ENCODE measurements at places on chromosomes 7 and 10.

- DNase-seq: no peak
Observed at GRCh38 chr7:133934262-133934976, 192.7 kb upstream of the LRGUK start.

DNA sequence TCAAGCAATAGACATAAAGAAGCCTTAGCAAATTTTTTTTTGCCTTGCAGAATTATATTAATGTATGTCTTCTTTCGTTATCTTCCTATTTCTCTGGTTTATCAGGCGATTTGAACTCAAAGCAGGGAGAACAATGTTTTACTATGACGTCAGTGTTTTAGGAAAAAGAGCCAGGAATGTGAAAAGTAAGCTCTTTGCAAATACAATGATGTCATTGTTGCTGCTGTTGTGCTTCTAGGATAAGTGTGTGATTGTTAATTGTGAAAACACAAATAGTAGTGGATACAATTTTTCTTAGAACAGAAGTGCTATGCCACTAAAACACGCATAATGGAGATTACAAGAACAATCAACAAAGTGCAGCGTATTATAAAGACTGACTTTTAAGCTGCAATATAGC lies 9.5 kb upstream of the AUTS2 start:
- DNase-seq: no peak

DNA sequence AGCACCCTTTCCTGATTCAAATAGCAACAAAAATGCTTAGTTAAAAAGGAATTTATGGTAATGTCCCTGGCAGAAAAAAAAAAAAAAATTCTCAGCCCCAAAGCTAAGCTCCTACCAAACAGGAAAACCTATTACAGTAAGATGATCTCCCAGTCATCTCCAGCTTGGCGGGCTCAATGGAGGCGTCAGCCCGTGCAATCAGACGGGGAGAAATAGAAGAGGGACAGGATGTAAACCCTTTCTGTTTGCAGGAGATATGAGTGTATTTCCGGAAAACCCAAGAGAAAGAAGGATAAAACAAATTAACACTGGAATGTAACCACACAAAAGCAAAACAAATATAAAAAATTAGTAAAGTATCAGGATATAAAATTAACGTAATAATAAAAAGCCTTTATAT lies 242.8 kb downstream of the TCERG1L start:
- peak; percentile 7 for DNase-seq

- no peak for DNase-seq
Observed at GRCh38 chr7:75878312-75878768, 494 bp upstream of the RHBDD2 start.

DNA sequence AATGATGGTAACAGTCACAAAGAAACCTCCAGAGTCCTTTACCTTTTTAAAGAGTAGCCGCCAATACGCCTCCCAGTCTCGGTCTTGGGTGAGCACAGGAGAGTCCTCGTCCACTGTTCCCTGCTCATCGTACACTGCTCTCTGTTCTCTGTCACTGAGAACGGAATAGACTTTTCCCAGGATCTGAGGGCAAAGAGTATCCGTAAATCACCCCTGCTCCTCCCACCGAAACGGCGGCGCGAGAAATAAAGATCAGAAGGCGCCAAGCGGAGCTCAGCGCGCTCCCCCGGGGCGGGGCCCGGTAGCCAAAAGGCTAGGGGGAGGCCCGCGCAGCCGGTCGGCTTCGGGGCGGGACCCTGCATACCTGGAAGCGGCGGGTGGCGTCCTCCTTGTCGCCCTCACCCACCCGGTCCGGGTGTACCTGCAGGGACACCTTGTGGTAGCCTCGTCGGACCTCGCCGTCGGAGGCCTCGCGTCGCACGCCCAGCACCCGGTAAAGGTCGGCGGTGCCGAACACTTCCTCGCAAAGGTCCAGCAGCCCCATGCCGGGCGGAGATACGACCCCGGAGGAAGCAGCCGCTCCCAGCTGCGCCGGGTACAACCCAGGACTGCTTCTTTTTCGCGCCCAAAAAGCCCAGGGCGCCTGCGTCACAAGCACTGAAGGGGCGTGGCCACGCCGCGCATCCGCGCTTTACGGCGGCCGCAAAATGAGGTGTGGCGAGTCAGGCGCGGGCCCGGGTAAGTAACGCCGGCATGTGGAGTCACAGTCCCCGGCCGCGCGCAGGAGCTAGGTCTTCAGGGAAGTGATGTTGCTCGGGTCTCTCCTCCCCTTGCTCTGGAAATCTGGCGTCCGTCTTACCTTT lies at the start of gene DNAJC9:
DNAJC9 (minus strand) TSS at position 610 of the 863 bp plus-strand sequence; CDS start at position 544, 66 bp downstream.
- peak; percentile 99 for DNase-seq

DNA sequence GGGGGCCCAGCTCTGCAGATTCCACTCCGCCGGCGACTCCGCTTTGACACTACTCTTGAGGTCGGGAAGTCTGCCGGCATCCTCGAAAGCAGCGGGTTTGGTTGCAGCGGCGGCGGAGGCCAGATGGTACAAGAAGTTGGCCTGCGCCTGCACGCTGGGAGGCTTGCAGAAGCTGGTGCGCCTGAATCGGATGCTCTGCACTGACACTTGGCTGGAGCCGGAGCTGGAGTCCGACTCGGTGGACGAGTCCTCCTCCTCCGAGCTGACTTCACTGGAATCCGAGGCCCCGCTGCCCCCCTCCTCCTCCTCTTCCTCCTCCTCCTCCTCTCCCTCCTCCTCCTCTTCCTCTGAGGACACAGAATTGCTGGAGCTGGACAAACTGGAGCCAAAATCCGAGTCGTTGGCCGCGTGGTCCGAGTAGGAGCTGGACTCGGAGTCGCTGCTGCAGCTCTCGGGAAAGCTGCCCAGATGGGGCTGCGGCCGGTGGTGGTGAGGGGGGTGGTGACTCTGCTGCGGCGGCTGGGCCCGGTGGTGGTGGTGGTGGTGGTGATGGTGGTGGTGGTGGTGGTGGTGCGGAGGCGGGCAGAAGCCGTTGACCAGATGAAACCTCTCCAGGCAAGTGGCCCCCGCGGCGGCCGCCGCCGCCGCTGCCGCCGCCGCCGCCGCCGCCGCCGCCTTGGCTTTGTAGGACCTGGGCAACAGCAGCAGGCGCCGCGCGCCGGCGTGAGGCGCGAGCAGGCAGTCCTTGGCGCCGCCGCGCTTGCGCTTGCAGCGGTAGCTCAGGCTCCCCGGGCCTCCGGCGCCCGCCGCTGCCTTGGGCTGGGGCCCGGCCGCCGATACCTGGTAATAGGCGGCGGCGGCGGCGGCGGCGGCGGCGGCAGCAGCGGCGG lies 9.0 kb downstream of the SKIDA1 start:
- DNase-seq: peak; percentile 87

GRCh38 chr7:87875151-87876039 lies 765 bp downstream of the SLC25A40 start:
- peak; percentile 62 for DNase-seq

DNA sequence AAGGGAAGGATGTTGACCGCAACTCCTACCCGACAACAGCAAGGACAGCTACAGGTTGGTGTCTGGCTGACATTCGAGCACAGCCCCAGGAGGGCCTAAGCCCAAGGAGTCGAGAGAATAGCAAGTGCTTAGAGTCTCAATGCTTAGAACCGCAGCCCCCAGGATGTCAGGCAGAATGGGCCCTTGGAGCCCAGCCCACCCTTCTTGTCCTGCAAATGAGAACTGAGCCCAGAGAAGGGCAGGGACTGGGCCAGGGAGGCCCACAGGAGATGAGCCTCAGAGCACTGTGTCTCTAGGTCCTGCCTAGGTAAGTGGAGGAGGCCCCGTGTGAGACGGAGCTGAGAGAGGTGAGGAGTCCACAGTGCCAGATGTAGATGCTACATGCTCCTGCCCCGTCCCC lies 173.3 kb upstream of the ZMIZ1 start:
- DNase-seq: no peak
